ENCODE measurements at places on chromosomes 4 and X. TPM values are rescaled to one million over a fixed set of nuclear protein-coding genes. Genes with fewer than 3 reads are reported as not detected.

Gene MAOB
- 4.9 TPM for total RNA-seq

Gene AMER1
- 7.7 TPM for total RNA-seq

Gene CT45A5
- total RNA-seq: not detected

Gene WWC2
- 13.5 TPM for total RNA-seq

Gene UBA6
- total RNA-seq: 115 TPM

Gene ATOH1
- not detected for total RNA-seq

Gene C1GALT1C1
- total RNA-seq: 15.9 TPM

Gene DCK
- total RNA-seq: 140 TPM

Gene PRR32
- not detected for total RNA-seq

Gene TIMM17B
- 33.8 TPM for total RNA-seq

Gene RENBP
- total RNA-seq: 2.4 TPM

Gene SMR3B
- not detected for total RNA-seq

Gene TCEAL5
- total RNA-seq: 6.9 TPM

Gene RCHY1
- 48.5 TPM for total RNA-seq

Gene CENPVL2
- total RNA-seq: 3.3 TPM

Gene INTU
- total RNA-seq: 26.9 TPM

Gene CXorf65
- not detected for total RNA-seq

Gene RTL9
- under 0.01 TPM for total RNA-seq

Gene MMRN1
- 2.4 TPM for total RNA-seq

Gene POU3F4
- total RNA-seq: 16.3 TPM

Gene GJB1
- not detected for total RNA-seq

Gene TCEAL7
- total RNA-seq: 107 TPM

Gene FAM9B
- not detected for total RNA-seq

Gene RTL3
- not detected for total RNA-seq

Gene DUSP9
- 2.9 TPM for total RNA-seq

Gene GPM6B
- total RNA-seq: 380 TPM

Gene SPACA5
- not detected for total RNA-seq

Gene DOK7
- total RNA-seq: under 0.01 TPM

Gene TLR1
- 2.0 TPM for total RNA-seq

Gene IL1RAPL1
- 14.3 TPM for total RNA-seq

Gene HTRA3
- total RNA-seq: 0.82 TPM

Gene HAND2
- not detected for total RNA-seq

Gene XK
- total RNA-seq: 3.7 TPM

Gene SMS
- 218 TPM for total RNA-seq

Gene OTC
- 0.41 TPM for total RNA-seq

Gene ETDB
- total RNA-seq: not detected

Gene CXorf38
- total RNA-seq: 7.3 TPM

Gene LONRF3
- total RNA-seq: 1.6 TPM

Gene RAB41
- total RNA-seq: not detected

Gene DKK2
- total RNA-seq: 2.9 TPM
